ENCODE measurements at places on chromosomes 11 and 22.

- DNase-seq, result peak; percentile 52
Observed at GRCh38 chr22:46576556-46577367, 39.3 kb upstream of the CELSR1 start.

DNA sequence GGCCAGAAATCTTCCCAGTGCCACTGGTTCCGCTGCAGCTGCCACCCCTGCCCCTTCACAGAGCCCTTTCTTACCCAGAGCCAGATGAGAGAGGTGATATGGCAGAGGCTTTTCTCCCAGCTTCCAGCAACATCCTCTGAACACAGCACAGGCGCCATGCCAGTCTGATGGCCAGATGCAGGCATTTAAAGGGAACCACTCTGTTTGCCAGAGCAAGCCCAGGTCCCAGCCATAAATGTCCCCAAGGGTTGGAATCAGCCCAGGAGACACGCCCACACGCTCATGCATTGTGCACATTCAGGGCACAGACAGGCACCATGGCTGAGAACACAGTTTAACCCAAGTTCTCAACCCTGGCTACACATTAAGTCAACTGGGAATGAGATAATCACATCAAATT is 114.3 kb upstream of the CSNK2A3 start:
- DNase-seq, result no peak

GRCh38 chr11:36219996-36220395 is 69.2 kb downstream of the COMMD9 start:
- DNase-seq, result no peak

GRCh38 chr11:10350334-10350733 is 45.5 kb downstream of the ADM start:
- DNase-seq, result no peak

DNA sequence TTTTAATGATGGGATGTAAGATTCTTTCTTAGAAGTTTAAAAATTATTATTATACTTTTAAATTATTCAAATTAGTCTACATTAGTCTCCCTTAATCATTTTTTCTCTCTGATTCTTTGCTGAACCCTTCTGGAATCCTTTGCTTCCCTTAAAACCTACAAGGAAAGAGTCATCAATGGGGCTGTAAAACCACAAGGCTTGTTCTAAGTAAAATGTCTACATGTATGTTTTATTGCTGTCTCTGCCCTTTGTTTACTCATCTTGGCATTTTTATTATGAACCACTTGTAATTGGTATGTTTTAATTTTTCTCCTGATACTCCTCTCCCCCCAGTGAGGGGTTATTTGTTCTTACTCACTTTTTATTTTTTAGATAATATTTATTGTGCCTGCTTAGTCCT is 27.4 kb downstream of the FAR1 start:
- no peak for DNase-seq

DNA sequence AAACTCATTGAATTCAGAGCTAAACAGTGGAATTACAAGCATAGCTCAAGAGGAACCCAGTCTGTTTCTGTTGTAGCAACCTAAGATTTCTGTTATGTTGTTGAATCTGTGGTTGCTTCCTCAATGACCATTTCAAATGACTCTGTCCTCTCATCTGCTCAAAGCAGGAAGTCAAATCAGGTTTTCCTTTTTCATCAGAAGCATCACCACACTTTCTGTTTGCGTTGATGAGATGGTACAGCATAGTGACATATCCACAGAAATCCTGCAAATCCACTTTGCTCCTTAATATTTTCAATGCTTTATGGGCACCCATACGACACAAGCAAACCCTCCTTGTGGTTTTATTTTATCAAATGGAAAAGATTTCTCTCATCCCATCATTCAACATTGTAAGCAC is 12.6 kb upstream of the UCP2 start:
- DNase-seq, result no peak

GRCh38 chr11:102546427-102546826 is 15.9 kb upstream of the MMP7 start:
- DNase-seq, result no peak

- no peak for DNase-seq
Observed at GRCh38 chr11:125720781-125721180, 25.3 kb upstream of the PATE1 start.

DNA sequence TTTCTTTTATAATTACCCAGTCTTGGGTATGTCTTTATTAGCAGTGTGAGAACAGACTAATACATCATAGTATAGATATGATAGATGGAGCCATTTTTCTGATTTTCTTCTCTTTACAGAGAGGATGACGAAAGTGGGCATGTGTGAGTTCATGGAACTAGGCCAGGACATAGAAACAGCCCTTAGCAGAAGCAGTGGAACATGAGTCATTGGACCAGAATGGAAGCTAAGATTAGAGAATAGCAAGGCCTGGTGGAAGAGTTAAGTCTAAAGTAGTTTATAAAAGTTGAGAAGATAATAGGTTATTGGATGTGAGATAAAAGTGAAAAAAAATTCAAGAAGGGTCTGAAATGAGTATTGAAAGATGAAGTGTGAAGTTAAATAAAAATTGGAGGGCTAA is 97.0 kb upstream of the MPPED2 start:
- no peak for DNase-seq

DNA sequence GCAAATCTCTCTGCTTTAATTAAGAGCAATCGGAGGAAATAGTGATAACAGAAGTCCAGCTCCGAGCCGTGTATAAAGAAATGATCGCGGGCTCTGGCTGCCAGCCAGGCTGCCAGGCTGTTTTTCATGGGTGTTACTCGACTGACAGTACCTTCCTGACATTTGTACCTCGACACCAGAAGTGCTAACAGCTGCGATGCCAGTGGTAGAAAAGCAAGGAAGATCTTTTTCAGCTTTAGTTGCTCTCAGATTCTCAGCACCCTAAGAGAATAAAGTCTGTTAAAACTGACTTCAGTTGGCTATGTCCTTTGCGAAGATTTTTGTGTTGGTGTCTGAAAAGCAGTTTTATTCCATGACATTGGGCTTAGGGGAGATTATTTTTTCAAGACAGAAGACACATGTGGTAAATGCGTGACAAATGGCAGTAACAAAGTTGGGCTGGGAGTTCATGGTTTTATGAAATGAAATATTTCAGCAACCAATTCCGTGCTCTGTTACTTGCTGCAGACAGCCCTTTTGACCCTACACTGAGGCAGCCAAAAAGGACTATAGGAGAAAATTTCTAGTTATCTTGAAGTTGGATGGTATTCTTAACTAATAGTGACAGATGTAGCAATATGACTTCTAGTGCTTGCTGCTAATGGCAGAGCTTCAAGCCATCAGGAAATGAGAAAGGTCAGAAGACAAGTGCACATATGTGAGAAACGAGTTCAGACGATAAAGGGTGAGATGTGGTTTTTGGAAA is 296.2 kb downstream of the CNTN5 start:
- no peak for DNase-seq

All from activated CD8-positive, alpha-beta memory T cell treated with anti-CD3 and anti-CD28 coated beads for 1 hour (primary cell).